Left hindlimb (tissue), 1 donor: ENCODE measurements at places on chromosomes 1 and 21.

GRCh38 chr1:14945132-14946010 lies 208.2 kb upstream of the TMEM51 start:
- DNase-seq: peak; percentile 91

GRCh38 chr1:197178998-197179397 lies 32.5 kb upstream of the ASPM start:
- no peak for DNase-seq

GRCh38 chr1:240737766-240738265 lies 125.9 kb upstream of the GREM2 start:
- DNase-seq: no peak

DNA sequence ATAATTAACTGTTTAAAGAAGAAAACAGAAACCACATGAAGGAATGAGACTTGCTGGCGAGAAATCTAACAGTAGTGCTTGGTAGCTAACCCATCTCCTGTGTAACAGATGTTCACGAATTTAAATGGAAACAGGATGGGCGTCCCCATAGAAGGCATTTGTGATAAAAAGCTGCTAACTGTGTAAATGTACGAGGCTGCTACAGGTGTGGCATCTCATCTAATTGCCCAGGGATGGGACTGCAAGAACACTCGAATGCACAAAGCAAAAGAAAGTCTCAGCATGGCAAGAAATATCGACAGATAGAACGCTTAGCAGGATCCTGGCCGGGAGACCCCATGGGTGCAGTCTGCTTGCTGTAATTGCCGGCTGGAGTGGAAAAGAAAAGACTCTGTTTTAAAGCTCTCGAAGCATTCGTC lies 112.7 kb downstream of the RUNX1 start:
- DNase-seq: no peak

DNA sequence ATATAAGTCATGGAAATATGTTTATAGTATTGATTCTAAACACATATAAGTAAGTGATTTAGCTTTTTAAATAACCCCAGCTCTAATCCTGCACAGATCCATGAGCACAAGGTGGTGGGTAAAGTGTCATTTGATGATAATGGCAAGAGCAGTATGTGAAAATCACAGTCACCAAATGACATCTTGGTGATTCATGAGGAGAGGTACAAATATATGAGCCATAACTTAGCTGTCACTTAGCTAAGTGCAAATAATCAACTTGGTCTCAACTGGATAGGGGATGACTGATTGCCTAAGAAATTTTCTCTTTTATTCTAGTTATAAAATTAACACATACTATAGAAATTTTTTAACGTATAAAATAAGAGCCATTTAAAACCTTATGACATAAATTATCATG lies 198.1 kb downstream of the ZZZ3 start:
- no peak for DNase-seq
